NCI-H460 (cell line): ENCODE measurements at places on chromosomes 7 and 10. TPM values are rescaled to one million over a fixed set of nuclear protein-coding genes. Genes with fewer than 3 reads are reported as not detected.
A peak's percentile ranks its signal among the peaks of the same experiment; 100 is the strongest.

DNA sequence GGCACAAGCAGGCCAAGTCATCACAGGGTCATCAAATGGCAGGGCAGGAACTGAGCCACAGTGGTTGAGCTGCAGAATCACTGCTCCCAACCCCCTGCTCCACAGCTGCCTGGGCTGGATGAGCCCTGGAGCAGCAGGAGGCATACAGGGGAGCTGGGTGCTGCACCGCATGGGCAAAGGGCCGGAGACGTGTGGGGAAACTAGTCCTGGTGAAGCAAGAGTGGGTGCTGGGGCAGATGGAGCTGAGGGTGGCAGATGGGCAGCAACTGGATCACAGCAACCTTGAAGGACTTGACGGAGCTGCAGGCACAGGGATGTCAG is 16.0 kb upstream of the VOPP1 start:
- no peak for DNase-seq

- no peak for DNase-seq
Measured at GRCh38 chr7:99188221-99188620, 19.7 kb downstream of the KPNA7 start.

DNA sequence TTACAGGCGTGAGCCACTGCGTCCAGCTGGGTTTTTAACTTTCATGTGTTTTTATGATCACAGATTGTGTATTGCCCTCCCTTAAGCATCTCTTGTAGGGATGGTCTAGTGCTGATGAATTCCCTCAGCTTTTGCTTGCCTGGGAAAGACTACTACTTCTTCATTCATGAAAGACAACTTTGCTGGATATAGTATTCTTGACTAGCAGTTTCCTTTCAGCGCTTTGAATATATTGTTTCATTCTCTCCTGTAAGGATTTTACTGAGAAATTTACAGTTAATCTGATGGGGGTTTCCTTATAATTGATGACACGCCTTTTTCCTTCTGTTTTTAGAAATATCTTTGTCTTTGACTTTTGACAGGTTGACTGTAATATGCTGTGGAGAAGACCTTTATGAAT is 33.2 kb downstream of the STK31 start:
- no peak for DNase-seq

DNA sequence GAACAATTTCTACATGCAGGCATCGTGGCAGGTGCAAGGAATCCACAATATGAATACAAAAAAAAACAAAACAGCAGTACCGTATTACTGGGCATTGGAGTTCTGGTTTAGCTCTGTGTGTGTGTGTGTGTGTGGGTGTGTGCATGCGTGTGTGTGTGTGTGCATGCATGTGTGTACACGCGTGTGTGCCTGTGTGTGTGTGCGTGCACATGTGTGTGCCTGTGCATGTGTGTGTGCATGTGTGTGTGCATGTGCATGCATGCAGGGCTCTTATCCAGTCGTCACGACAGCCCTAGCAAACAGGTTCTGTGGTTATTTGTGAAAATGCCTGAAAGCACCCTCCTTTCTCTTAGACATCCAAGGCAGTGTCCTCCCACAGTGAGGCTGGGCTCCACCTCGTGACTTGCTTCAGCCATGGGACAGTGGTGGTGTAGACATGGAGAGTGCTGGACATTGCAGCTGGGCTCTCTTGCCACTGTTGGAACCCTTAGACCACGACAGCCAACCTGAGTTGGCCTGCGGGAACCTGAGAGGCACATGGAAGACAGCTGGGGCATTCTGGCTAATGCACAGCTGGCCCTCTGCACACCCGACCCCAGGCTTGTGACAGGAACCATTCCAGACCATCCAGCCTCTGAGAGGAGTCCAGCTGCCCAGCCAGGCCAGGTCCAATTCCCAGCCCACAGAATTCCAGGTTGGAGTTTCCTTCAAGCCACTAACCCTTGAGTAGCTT is 173.4 kb upstream of the SHH start:
- DNase-seq: no peak

- no peak for DNase-seq
Measured at GRCh38 chr10:36765782-36766414, 359.5 kb upstream of the ANKRD30A start.

- DNase-seq: peak; percentile 20
Measured at GRCh38 chr10:50554995-50555568, 68.7 kb downstream of the SGMS1 start.

- no peak for DNase-seq
Measured at GRCh38 chr10:66746711-66747110, 179.1 kb upstream of the LRRTM3 start.

- DNase-seq: no peak
Measured at GRCh38 chr10:72132854-72133253, 44.5 kb upstream of the SPOCK2 start.

GRCh38 chr10:11328264-11329061 is 283.0 kb downstream of the USP6NL start:
- no peak for DNase-seq

- no peak for DNase-seq
Measured at GRCh38 chr7:14425559-14425958, 436.1 kb upstream of the ETV1 start.

DNA sequence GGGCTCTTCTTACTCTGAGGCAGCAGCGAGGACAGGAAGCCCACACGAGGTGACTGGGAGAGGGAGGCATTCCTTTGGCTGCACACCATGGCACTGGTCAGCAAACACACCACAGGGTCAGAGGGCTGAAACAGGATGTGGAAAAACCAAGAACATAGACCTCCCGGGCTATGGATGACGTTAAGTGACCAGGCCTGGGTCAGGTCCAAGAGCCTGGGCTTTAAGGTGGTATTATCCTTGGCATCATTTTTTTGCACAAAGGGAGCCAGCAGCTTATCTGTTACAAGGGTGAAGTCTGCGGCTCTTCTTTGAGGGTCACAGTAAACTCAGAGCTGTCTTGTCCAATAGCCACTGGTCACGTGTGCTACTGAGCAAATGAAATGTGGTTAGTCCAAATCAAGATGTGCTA is 7.0 kb downstream of the WDR91 start:
- no peak for DNase-seq

- no peak for DNase-seq
Measured at GRCh38 chr10:14487488-14487883, 156.8 kb upstream of the FRMD4A start.

- DNase-seq: no peak
Measured at GRCh38 chr7:137977173-137977572, 24.7 kb downstream of the CREB3L2 start.

The CARD11 gene
- 0.05 TPM in 1 of 2 replicates, not detected in the other for total RNA-seq

The CTAGE8 gene
- 0.12 TPM in 1 of 2 replicates, not detected in the other for total RNA-seq

The SUPV3L1 gene
- 75.9 and 79.0 TPM in 2 replicates for total RNA-seq

The CUBN gene
- total RNA-seq: 0.58 and 0.67 TPM in 2 replicates
